Epithelial cell of prostate (primary cell): ENCODE measurements at places on chromosomes 2 and 18.

DNA sequence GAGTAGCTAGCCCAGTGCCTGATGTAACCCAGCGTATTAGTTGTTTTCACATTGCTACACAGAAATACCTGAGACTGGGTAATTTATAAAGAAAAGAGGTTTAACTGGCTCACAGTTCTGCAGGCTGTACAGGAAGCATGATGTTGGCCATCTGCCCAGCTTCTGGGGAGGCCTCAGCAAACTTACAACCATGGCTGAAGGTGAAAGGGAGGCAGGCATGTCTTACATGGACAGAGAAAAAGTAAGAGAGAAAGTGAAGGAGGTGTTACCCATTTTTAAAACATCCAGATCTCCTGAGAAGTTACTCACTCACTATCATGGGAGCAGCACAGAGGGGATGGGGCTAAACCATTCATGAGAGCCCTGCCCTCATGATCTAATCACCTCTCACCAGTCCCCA is 6.1 kb upstream of the CYRIA start:
- no peak for DNase-seq

DNA sequence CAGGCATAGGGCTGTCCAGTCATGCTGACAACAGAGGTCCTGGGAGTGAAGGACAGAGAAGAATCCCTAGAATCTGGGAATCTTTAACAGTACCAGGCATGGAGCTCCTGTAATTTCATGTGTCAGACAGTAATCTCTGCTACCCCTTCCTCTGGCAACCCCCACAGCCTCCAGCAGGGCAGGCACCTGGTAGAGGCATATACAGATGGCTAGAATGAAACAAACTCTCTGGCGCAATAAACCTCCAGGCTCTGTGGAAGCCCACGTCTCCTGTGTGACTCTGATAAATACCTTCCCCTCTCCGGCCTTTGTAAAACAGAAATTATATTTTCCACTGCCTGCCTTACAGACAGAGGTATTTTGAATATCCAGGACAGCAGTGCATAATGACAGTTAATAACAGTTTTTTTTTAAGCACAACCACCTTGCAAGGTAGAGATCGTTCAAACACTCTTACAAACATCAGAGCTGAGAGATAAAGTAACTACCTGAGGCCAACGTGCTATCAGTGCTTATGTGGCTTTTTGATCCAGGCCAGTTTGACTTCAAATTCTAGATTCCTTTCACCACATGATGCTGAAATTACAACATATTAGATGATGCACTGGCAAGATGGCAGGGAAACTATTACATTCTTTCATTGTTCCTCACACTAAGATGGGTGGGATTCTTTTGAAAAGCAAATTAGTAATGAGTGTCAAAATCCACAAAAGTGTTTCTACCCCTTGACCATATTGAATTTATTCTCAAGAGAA is 47.7 kb upstream of the TMEM247 start:
- no peak for DNase-seq

GRCh38 chr2:234156326-234156725 is 105.8 kb downstream of the SPP2 start:
- DNase-seq: no peak

GRCh38 chr2:119204525-119204924 is 19.1 kb upstream of the STEAP3 start:
- no peak for DNase-seq

DNA sequence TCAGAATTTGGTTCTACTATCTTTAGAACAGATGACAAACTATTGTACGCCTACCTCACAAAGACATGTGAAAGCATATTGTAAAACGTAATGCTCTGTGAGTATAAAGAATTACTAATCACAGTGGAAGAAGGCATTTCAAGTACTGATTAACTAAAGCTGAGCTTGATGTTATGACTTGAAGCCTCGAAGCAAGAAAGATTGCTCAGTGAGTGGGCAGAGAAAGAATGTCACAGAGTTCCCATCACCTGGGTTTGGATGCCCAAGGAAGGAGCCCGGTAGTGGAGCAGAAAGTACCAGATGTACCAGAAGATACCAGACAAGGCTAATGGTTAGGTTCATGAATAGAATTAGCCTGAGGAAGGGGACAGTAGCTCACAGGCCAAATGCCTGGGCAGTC is 39.5 kb upstream of the FAM110C start:
- DNase-seq: no peak

DNA sequence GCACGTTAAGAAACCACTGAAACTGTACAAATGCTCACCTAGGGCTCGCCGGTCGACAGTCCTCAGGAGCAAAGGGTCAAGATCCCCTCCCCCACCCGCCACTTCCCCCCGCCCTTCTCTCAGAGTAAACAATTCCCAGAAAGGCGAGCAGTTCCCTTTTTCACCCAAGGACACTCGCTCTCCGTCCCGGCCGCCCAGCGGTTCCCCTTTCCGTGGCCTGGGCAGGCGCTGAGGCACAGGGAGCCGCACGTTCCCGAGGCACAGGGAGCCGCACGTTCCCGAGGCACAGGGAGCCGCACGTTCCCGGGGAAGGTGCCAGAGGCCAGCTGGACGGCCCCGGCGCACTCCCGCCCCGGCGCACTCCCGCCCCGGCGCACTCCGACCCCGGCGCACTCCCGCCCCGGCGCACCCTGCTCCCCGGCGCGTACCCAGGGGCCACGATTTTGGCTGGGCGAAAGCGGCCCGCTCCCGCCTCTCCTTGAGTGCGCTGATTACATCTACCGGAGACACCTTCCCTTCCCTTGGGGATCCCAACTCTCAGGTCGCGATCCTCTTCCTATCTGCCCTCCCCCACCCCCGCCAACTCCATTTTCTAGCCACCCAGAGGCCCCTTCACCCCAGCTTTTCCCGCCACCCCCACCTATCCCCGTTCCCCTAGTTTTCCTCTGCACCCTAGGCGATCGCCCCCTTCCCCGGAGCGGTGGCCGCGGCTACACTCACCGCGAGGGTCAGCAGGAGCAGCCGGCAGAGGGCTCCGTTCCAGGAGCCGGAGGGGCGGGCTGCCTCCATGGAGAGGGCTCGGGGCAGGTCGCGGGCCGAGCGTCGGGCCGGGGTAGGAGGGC is 817 bp downstream of the DSC2 start:
- DNase-seq: no peak

DNA sequence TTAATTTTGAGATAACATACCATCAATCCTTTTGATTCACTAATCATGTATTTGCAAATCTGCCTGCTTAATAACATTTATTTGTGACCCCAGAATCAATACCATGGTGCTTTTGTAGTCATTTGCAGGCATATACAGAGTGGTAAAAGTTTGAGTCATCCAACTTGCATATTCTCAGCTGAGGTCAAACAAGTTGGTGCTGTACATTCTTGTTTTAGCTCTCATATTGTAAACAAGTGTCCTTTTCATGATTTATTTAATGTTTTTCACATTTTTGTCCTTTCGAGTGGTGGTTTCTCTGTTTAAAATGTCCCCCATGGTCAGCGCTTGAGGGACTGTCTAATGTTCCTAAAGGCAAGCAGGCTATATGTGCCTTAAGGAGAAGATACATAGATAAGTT is 17.5 kb downstream of the RAB27B start:
- DNase-seq: no peak

DNA sequence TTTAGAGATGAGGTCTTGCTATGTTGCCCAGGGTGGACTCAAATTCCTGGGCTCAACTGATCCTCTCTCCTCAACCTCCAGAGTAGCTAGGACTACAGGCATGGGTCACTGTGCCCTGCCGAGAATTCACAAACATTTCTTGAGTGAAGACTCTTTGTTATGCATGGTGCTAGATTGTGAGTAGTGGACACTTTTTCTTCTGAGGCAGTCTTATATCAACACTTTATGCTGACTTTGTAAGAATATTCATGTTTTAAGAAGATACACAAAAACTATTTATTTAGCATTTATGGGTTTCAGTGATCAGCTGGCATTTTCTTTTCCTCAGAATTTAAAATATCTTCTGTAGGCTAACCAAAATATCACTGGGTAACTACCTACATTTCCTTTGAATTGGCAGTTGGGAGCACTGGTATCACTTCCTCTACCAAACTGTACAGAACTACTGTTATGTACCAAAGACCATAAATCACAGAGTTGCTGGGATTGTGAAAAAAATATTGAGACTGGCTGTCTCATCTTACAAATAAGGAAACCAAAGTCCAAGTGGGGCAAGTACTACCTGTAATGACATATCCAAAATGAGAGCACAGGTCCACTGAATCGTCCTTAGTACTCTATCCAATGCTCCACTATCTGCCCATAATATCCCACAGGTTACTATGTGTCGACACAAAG is 34.0 kb downstream of the DOCK10 start:
- DNase-seq: no peak

DNA sequence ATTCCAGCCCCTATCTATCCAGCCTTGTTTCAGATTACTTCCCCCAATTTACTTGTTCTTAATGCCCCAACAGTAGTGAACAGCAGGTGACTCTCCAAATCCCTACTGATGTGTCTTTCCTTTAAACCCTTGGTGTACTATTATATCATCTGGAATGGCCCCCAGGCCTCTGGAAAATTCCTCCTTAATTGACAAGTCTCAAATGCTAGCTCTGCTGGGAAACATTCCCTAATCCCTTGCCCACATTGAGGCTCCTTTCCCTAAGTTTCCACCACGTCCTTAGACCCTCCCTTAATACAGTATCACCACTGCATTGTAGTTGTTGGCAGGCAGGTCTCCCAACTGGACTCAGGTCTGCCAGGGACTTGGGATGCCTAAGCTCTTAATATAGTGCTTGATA is 41.0 kb downstream of the MYO3B start:
- DNase-seq: no peak

DNA sequence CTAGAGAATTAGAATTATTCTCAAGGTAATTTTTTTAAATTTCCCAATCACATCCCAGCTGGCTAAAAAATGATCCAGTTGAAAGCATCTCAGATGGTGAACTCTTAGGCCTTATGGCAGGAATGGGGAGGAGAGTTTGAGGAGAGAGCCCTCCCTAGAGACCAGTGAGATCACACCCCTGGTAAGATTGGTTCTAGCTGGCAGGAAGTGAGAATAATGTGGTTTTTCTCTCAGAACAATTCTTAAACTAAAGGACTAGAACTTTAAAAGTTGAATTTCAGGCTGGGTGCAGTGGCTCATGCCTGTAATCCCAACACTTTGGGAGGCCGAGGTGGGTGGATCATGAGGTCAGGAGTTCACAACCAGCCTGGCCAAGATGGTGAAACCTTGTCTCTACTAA is 120.2 kb downstream of the MYO3B start:
- DNase-seq: no peak

- DNase-seq: no peak
These were observed 42.6 kb upstream of the MAP3K20 start for GRCh38 chr2:173033084-173033483.

DNA sequence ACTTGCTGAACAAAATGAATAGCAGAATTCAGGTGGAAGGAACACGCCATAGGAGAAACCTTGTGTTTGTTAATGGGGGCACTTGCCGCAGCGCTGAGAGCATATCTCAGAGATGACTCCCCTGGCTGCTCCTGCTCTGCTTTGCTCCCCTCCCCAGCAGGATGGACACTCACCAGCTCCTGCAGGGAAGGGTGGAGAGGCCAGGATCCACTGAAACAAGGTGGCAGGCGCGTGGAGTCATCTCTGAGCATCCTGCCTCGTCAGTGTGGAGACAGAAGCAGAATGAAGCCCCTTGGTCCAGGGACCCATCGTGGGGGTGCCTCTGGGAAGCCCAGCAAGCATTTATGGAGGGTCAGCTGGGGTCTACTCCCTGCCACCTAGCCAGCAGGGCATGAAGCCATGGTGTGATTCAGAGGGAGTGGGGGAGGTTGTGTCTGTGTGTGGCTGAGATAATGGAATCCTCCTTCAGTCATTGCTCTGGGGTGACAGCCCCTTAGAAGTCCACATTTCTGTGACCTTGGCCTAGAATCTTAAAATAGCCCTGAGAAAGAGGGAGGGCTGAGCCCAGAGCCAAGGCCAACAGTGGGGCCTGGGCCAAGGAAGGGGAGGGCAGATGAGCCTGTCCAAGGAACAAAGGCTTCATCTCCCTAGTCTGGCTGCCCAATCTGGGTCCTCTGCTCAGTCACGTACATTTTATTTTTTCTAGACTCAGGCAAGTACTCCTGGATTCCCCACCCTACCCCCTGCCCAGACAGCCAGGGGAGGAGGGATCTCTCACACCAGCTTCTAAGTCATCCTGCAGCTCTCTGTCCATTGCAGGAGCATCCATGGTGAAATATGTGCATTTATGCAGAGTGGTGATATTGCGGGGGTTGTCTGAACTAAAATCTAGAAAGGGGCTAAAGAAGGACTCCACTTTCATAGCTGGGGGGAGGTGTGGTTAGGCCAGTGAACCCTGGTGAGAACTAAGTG is 215.4 kb downstream of the ZBTB7C start:
- DNase-seq: no peak

- no peak for DNase-seq
These were observed 83.4 kb downstream of the AAK1 start for GRCh38 chr2:69560147-69560482.

DNA sequence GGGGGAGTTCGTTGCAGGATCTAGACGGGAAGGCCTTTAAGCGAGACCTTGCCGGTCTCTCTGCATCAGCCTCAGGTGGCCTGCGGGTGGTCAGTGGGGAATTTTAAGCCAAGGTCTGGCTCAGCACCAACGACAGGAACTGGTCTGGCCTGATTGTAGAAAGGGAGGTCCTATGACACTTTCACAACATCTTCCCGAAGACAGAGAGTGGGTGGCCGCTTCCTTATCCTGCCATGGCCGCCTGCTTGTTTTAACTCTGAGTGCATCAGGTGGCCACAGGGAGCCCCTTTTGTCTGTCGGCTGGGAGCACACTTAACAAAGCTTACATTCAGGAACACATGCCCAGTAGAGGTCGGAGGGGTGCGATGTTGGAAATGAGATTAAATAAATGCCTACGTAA is 363.7 kb upstream of the MYT1L start:
- DNase-seq: no peak

- DNase-seq: no peak
These were observed 49.9 kb upstream of the TMEM18 start for GRCh38 chr2:727071-727470.

DNA sequence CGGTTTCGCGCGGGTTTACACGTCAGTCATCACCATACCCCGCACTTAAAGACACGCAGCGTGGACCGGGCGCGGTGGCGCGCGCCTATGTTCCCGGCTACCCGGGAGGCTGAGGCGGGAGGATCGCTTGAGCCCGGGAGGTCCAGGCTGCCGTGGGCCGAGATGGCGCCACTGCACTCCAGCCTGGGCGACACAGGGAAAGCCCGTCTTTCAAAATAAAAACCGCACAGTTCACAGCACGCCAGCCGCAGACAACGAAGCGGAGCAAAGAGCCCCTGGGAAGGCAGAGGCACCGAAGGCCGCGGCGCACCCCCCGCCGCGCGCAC is 328 bp downstream of the DTYMK start:
- DNase-seq: no peak

DNA sequence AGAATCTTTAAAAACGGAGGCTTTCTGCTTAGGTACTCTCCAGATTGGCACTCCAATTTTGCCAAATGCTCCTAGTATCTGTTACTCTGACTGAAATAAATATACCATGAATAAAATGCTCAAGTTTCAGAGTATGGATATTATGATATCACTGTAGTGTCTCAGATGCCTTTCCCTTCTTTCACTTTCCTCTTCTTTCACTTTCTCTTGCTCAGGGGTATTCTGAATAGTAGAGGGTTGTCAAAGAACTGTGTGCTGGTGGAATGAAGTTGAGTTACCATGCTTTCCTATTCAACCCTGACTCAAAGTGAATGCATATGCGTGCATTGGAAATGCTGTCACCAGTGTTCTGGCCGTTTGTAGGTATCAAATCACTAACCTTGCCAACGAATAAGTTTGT is 1015.2 kb upstream of the FANCL start:
- DNase-seq: no peak
